Midbrain (tissue), 1 donor: ENCODE measurements at places on chromosomes 6 and 20.

GRCh38 chr6:161370880-161371279 lies 97.0 kb upstream of the AGPAT4 start:
- peak; percentile 68 for DNase-seq

DNA sequence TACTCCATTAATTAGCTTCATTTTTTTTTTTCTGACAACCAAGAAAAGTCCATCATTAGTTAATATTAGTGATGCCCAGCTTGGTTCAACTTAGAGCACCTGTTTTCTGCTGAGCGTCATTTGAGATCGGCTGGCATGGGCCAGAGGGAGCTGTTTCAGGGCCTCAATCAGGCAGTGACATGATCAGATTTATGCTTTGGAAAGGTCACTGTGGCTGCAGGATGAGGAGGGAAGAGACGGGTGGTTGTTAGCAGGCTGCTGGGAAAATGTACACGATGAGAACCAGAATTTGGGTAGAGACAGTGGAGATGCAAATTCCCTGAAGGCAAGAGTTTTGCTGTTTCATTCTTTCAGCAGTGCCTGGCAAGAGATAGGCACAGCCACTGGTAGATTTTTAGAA lies 4.4 kb upstream of the STX16 start:
- no peak for DNase-seq

GRCh38 chr6:111871207-111871606 lies 2.0 kb downstream of the FYN start:
- DNase-seq: peak; percentile 41

DNA sequence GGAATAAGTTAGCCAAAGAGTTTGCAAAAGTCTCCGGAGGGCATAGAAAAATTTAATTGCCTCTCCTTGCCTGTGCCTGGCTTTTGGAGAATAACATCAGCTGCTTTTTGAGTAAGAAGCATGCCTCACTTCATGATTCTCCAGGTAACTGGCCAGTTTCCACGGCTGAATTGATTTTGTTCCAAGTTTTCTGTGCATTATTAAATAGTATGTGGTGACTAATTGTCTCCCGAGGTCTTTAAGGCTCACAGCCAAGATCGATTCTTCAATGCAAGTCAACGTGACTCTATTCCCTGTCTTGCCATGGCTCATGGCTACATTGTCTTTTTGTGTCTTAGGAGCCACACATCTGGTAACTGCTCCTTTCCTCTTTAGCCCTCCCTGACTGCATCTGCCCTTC lies 54.2 kb downstream of the CNR1 start:
- DNase-seq: no peak

- DNase-seq: peak; percentile 56
Observed at GRCh38 chr6:147285087-147285855, 81.1 kb downstream of the STXBP5 start.

GRCh38 chr6:123211777-123212545 lies 215.9 kb downstream of the CLVS2 start:
- DNase-seq: no peak

DNA sequence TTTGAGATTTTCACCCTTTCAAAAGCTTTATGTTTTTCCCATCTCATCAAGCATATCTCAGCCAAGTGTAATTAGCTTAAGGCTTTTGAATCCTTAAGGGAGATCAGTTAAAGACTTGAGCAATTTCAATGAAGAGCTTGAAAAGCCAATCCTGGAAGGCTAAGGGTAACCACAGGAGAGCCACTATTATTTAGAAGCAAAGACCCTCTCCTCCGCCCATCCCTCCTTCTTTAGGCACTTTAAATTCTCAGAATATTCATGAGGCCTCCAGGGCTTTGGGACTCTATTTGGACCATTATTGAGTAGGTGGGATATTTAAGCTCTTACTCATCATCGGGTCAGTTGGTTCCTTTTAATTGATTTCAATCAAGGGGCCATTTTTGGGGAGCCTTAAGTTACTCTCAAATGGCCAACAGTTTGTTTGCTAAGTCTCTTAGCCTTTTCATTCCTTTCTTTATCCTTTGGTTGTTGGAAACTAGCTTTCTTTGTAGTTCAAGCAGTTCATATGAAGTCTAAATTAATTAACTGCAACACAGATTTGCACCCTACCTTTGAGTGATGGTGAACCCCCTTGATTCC lies 567.2 kb downstream of the KIF16B start:
- DNase-seq: no peak

- DNase-seq: no peak
Observed at GRCh38 chr20:11186301-11187008, 512.7 kb upstream of the JAG1 start.

DNA sequence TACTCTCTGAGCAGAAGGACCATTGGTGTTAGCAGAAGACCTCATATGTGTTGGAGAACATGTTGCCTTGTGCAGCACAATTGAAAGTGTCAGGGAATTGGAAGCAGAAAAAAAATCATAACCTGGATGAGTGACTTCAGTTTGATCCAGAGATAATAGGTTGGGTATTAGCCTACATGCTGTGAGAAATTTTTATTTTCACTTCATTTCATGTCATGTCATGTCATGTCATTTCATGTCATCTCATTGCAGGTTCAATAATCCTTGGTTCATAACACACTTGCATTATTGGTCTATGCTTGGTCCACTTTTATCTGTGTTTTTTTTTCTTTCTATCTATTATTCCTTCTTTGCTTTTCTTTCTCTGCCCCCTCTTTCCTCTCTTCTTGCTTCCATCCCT lies 34.3 kb downstream of the AKAP7 start:
- no peak for DNase-seq

- DNase-seq: no peak
Observed at GRCh38 chr20:13648291-13649228, 9.8 kb upstream of the TASP1 start.

- no peak for DNase-seq
Observed at GRCh38 chr6:1066449-1067090, 245.3 kb upstream of the FOXQ1 start.

DNA sequence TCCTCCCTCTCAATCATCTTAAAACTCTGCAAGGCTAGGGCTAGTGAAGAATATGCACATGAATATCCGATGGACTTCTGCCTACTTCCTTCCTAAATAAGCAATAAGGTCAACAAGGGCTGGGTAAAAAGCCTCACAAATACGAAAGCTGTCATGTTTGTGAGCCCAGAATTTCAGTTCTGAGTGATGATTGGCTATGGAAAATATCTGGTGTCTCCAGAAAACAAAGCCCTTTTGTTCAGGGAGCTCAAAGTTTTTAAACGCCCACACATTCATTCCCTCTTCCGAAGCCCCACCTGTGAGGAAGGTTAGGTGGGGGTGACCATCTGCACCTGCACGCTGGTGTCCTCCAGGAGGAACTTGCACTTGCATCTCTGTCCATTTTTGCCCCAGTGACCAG lies 126.9 kb upstream of the ARMC2 start:
- DNase-seq: no peak

GRCh38 chr20:4613184-4613583 lies 108.5 kb upstream of the PRND start:
- no peak for DNase-seq

- no peak for DNase-seq
Observed at GRCh38 chr6:160919723-160920440, 71.7 kb upstream of the MAP3K4 start.

GRCh38 chr20:276620-277495 lies 13.7 kb downstream of the C20orf96 start:
- DNase-seq: no peak

DNA sequence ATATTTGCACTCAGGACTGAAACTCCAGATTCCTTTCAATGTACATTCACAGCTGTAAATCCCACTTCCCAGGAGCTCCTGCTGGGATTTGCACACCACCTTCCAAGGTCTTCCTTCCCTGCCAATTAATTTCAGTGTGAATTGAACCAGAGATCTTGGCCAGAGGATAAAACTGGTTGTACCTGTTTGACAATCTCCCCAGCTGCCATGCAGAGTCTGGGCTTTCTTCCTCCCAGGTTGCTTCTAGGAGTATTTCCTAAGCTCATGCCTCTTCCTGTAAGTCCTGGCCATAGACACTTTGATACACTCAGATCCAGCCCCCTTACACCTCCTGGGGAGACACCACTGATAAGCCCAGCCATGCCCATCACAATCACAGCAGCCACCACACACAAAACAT lies 15.6 kb downstream of the MAFB start:
- DNase-seq: no peak

DNA sequence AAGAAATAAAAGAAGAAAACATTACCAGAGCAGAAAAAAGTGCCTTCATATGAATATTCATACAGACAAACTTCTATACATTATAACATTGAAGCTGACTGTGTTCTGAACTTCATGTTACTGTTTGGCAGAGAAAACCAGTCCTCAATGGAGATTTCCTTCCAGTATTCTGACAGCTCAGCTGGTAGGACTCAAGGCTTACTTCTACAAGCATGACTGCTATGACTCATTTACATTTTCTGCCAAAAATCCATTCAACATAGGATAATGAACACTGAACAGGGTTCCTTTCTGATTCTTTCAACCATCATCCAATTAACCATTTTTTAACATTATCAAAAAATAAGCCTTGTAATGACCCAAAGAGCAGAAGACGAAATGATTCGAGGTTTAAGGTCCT lies 25.4 kb downstream of the COL9A1 start:
- no peak for DNase-seq

GRCh38 chr6:4281341-4282293 lies 146.2 kb upstream of the ECI2 start:
- DNase-seq: peak; percentile 23

DNA sequence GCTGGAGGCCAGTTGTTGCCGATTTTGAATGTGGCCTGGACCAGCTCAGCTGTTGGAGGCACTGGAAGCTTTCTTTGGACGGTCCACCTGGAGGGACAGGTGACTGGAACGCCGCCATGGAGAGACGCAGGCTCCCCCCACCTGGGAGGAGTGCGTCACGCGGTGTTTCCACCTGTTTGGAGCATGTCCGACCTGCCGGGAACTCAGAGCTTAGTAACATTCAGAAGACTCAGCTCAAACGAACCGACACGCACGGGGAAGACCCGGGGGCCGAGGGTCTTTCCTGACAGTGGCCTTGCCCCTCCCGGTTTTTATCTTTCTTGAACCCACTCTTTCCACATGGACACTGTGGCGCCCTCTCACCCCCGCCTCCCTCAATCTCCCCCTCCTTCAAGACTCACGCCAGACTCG lies 141.6 kb downstream of the SMOC2 start:
- no peak for DNase-seq

GRCh38 chr20:15487030-15487429 lies 1086.2 kb downstream of the KIF16B start:
- no peak for DNase-seq

DNA sequence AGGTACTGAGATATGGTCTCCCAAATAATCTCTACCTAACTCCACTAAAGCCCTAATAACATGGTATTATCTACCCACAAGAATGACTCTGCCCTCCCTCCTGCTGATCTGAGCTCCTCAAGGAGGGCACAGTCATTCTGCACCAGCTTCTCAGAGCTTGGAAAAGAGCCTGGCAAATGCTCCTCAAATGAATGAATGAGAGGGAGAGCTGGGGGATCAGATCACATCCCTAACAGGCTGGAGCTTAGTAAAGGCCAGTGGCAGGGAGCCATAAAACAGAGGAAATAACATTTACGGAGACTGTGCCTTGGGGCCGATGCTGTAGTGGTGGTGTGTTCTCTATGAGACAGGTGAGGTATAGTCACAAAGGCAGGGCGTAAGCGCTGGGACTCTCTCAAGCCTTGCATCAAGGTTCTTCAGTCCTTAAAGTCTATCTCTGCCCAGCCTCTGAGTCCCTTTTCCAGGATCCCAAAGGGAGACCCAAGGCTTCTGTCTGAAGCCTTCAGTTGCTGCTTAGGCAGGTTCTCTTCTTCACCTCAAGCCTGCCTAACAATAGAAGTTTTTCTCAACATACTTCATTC lies 7.2 kb upstream of the NNAT start:
- no peak for DNase-seq

- peak; percentile 57 for DNase-seq
Observed at GRCh38 chr20:48668451-48668946, 159.3 kb downstream of the PREX1 start.

DNA sequence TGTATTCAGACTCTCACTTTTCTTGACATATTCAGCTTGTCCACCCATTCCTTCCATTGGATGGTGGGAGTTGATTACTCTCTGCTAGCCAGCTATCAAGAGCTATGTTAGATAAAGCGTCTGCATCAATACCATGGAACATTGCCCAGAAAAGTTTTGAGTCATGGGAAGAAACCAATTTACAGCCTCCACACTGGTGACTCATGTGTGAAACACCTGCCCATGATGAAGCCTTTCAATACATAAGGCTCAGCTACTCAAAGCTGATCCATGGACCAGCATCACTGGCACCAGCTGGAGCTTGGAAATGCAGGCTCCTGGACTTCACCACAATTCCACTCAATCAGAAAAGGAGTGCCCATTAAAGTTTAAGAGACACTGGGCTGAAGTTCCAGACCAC lies 16.1 kb downstream of the PLA2G7 start:
- DNase-seq: no peak

DNA sequence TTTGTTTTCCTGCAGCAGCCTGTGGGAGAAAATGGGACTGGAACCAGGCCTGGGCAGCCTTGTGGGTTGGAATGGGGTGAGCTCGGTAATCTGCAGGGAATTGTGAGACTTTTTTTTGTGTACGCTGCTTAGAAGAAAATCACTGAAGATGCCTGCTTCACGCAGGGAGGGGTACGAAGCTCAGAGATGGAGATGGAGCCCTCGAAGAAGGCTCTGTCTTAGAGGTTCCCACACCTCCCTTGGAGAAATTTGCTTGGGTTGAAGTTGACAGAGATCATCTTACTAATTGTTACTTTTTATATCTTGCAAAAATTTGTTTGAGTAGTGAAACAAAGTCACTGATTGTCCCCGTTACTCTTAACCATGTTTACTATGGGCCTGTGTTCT lies 894 bp downstream of the PYGB start:
- no peak for DNase-seq

- no peak for DNase-seq
Observed at GRCh38 chr20:44123874-44124535, 63.0 kb downstream of the JPH2 start.

DNA sequence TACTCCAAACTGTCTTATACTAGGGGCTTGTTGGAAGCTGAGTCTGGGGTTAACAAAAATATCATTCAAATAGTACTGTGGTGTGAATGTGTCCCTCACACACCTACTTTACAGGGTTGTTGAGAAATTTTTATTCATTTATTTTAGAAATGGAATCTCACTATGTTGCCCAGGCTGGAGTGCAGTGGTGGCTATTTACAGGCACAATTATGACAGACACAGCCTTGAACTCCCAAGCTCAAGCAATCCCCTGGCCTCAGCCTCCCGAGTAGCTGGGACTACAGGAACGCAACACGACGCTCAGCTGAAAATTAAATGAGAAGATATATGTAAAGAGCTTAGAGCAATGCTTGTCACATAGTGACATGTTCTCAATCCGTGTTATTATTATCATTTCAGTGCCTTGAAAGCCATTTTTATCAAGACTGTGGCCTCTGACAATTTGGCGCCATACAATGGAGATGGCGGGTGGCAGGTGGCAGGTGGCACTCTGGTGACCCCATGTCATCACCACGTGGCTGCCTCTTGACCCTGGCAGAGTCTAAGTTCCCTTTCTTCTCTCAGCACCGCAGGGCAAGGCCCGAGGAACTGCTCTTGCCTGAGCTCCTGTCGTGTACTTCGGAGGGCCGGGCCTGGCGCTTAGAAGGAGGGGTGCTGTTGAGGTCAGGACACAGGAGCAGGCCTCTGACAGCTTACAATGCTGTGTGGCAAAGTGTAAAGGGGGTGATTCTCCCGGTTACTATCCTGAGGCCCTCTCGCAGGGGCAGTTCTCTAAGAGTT lies 64.5 kb downstream of the STX11 start:
- no peak for DNase-seq
